ENCODE measurements at places on chromosomes 12 and 14.

DNA sequence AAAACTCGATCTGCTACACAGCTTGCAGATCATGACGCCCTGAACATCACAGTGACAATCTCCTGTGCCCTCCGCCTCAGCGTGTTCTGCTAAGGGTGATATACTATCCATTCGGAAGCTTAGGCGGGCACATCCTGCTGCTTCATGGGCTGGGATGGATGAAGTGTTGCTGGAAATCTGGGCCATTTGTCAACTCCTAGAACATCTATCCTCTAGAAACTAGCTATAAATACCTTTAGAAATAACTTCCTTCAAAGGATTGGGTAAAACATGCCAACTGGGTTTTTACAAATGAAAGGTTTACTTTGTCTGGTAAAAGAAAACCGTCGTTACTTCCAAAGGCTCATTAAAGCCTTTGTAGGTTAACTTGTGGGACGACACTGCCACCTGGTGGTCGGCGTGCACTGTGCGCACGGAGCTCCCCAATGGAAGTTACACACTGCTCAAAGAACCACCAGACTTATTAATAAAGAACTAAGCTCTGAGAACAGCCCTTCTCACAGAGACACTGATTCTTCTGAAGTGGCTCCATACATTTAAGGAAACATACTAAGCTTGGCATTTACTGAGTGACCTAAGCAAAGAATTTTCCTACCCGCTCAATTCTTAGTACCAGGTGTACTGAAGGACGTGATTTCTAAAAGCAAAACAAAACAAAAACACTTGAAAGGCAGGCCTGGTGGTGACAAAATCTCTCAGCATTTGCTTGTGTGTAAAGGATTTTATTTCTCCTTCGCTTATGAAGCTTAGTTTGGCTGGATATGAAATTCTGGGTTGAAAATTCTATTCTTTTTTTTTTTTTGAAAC, 21.6 kb upstream of the CACNA2D4 start:
- DNase-seq = peak; percentile 78

GRCh38 chr12:41509271-41510055, 321.3 kb downstream of the PDZRN4 start:
- no peak for DNase-seq

GRCh38 chr12:52519387-52519703, 849 bp downstream of the KRT5 start:
- DNase-seq = no peak

GRCh38 chr14:70052990-70053389, 135.8 kb downstream of the SLC8A3 start:
- DNase-seq = no peak

GRCh38 chr12:58773986-58774385, 146.3 kb downstream of the LRIG3 start:
- no peak for DNase-seq

DNA sequence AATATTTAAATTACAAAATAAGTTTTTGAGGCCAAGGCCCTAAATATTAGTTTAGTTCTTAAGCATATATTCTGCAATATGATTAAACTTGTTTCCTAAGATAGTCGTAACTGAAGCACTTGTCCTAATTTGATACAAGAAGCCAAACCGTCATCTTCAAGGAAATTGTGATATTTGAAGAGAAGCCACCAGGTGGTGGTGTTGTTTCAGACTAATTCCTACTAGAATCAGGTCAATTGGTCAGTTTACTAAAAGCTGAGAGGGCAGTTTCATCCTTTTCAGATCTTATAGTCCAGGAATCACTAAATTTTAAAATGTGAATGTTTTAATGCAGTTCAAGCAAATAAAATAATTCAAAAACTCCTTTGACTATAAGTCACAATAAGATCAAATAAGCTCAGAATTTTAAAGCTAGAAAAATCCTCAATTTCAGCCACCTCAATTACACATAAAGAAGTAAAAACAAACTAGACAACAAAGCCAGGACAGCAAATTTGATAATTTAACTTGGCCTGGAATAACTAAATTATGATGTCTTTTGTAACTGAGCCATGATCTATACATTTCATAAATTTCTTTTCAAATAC, 7.1 kb upstream of the ARL1 start:
- DNase-seq = peak; percentile 26

DNA sequence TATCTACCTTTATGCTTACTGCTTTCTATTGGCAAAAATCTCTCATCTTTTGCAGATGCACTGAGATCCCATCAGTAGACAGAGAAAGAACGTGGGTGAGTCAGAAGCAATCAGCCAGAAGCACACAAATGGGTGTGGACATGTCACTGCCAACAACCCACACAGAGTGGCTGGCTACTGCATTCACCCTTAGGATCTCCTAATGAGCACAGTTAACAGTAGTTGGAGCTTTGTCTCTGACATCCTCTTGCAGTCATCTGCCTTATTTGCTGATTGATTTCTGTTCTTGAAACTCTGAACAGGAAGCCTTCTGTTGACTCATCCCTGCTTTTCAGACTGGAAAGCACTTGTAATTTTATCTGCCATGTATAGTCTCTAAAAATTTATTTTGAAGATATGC, 117.2 kb downstream of the RGS6 start:
- no peak for DNase-seq

- no peak for DNase-seq
These were observed 120.1 kb downstream of the SMOC1 start for GRCh38 chr14:69999261-69999674.

GRCh38 chr12:131912518-131913274, 16.4 kb upstream of the PUS1 start:
- DNase-seq = no peak

- no peak for DNase-seq
These were observed 13.2 kb downstream of the STK38L start for GRCh38 chr12:27257104-27257843.

- no peak for DNase-seq
These were observed 3.2 kb downstream of the SIX4 start for GRCh38 chr14:60720962-60721325.

DNA sequence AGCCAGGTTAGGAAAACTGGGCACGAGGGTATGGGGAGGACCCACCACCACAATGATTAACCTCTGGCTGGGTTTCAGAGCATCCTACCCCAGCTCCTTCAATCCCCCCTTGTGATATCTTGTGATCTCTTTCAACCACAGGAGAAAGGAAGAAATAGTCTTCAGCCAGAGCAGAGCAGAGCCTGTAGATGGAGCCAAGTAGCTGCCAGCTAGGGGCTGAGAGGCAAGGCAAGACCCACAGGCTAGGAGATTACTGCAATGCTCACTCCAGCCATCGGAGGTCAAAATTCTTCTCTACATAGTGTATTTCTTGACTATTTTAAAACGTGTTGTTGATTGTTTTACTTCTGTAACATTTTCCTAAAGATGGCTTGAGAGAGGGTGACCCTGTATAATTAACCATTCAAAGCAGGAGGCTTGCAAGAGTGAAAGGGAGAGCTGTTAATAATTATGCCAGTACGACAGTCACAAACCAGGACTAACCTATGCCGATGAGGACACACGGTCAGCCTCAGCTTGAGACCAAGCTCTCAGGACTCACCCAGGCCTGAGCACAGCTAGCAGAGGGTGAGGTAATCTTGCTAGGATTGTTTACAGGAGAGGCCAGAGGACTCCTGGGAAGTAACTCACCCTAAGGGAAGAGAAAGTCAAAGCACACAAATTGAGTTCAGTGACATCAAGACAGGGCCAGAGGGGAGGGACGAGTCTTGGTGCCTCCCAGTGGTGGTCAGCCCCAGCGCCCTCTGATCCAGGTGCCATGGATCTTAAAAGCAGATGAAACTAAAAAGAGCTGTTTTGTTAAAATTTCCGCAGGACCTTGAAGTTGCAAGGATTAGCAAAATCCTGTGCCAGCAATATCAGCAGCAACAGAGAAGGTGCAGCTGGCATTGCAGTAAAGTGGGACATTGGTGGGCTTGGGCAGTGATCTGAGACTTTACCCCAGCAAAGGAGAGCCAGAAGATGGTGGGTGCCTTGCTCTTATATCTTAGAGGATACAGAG, 29.8 kb upstream of the CDKN3 start:
- peak; percentile 28 for DNase-seq

GRCh38 chr12:118853634-118854033, 127.7 kb upstream of the SRRM4 start:
- no peak for DNase-seq

- no peak for DNase-seq
These were observed 48.0 kb downstream of the CD163L1 start for GRCh38 chr12:7395950-7396349.

DNA sequence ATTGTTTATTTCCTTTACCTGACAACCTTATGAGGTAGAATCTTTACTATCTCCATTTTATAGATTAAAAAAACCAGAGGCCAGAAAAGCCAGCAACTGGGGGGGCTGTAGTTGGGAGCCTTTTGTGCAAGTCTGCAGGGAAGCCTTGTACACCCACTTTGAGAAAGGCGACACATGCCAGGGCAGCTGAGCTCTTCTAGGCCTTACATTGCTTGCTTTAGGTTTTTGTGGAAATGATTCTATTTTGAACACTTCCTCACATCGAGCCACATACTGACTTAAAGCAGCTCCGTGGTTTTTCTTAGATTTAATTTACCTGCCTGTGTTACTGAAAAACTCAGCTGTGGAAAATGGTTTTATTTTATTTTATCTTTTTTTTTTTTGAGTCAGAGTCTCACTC, 34.6 kb downstream of the EP400 start:
- no peak for DNase-seq

GRCh38 chr14:67703997-67704396, 2.3 kb downstream of the RDH12 start:
- DNase-seq = no peak

- DNase-seq = no peak
These were observed 396.8 kb upstream of the DDHD1 start for GRCh38 chr14:53549956-53550355.

- DNase-seq = no peak
These were observed 21.8 kb downstream of the DERA start for GRCh38 chr12:15932971-15933370.

DNA sequence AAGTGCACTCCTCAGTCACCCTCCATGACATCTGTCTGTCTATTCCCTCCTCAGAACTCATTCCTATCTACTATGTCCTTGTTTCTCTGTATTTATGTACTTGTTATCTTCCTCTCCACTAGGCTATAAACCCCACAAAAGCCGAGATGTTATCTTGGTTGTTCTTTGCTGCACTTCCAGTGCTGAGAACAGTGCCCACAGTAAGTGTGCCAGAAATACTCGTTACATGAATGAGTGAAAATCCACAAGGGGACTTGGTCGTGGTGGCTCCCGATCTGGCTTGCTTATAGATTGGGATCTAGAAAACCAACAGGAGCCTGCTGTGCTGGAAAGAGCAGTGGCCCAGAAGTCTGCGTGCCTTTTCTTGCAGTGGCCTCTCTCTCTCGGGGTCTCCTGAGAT, 111.9 kb upstream of the PRMT8 start:
- no peak for DNase-seq

DNA sequence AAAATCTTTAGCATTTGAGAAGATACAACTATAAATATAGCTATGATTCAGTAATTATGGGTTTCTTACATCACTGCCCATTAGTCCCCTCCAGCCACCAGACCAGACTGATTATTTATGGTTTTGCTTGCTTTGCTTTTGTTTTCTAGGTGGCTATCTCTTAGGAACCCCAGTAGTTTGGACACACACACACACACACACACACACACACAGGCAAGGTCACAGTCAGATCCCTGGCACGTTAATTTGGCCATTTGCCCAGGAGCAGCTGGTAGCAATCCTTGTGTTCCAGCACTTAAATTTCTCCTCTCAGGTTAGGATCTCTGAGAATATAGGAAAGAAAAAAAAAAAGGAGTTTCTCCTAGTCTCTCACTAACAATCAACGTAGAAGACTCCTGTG, 90.2 kb upstream of the RESF1 start:
- DNase-seq = no peak

GRCh38 chr12:72747111-72747849, 475.1 kb downstream of the TRHDE start:
- no peak for DNase-seq

DNA sequence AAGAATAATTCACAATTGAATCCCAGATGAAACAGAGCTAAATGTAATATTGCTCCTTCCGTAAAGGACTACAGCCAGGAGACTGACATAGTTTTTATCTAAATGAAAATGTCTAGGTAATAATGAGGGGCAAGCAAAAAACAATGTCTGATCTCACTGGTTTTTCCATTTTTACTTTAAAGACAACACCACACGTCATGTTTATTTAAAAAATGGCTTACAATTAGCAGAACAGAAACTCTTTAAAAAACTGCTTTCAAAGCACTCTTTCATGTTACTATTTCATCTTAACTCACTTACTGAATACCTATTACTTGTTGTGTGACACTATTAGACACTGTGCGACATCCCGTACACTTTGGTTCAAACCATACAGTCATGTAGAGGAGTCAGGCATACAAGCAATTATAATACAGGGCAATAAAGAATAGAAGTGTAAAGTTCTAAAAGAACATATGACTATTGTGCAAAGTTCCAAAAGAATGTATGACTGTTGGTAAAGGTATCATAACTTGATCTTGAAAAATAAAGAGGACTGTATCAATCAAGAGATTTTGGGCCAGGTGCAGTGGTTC, 9.1 kb downstream of the BTBD7 start:
- DNase-seq = no peak

GRCh38 chr12:27859648-27860047, 79.6 kb upstream of the MANSC4 start:
- no peak for DNase-seq

GRCh38 chr14:71438684-71439083, 493.5 kb upstream of the RGS6 start:
- DNase-seq = no peak

DNA sequence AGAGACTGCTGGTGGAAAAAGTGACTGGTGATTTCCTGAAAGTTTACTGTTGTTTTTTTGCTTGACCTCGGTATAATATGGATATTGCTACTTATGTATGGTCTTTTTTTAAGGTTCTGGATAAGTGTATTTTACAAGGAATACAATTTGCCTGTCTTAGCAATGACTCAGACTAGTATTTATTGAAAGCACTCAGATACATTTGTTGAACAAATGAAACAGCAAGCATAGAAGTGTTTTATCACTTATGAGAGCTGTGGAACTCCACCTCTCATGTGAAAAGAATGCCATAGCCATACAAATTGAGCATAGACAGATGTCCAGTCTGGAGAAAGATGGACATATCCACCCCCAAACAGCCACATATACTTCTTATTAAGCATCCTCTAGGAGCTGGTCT, 340.4 kb upstream of the FBXO33 start:
- no peak for DNase-seq

DNA sequence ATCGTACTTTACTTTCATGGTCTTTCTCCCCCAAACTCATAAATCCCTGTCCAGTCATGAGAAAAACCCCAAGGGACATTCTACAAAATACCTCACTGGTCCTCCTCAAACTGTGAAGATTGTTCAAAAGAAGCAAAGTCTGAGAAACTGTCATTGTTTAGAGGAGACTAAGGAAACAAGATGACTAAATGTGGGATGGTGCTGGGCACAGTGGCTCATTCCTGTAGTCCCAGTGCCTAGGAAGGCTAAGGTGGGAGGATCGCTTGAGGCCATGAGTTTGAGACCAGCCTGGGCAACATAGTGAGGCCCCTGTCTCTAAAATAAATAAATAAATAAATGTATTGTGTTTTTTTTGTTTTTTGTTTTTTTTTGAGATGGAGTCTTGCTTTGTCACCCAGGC, 74.2 kb upstream of the SCAF11 start:
- no peak for DNase-seq

Data from NCI-H1436 (cell line).